ENCODE measurements at places on chromosomes 7 and 10. TPM values are rescaled to one million over a fixed set of nuclear protein-coding genes. Genes with fewer than 3 reads are reported as not detected.

CAV1 gene
- total RNA-seq = 101 TPM

HECW1 gene
- total RNA-seq = 0.31 TPM

GRID1 gene
- total RNA-seq = 2.0 TPM

GIMAP5 gene
- 7.5 TPM for total RNA-seq

Data from ovary (tissue), 10 donors.